ENCODE measurements at places on chromosomes 7 and 10. TPM values are rescaled to one million over a fixed set of nuclear protein-coding genes. Genes with fewer than 3 reads are reported as not detected.

SFXN3 gene
- 52.5 TPM for total RNA-seq

LRRC18 gene
- total RNA-seq = not detected

GPR37 gene
- total RNA-seq = 2.2 TPM

RNF148 gene
- total RNA-seq = 0.22 TPM

EPO gene
- 0.30 TPM for total RNA-seq

PAX2 gene
- 5.0 TPM for total RNA-seq

CALHM2 gene
- 46.1 TPM for total RNA-seq

TMEM236 gene
- total RNA-seq = 0.07 TPM

PHYH gene
- total RNA-seq = 15.3 TPM

CPEB3 gene
- 3.0 TPM for total RNA-seq

COL1A2 gene
- 3.0 TPM for total RNA-seq

TMEM139 gene
- 9.9 TPM for total RNA-seq

SPDYE2 gene
- total RNA-seq = not detected

DNA sequence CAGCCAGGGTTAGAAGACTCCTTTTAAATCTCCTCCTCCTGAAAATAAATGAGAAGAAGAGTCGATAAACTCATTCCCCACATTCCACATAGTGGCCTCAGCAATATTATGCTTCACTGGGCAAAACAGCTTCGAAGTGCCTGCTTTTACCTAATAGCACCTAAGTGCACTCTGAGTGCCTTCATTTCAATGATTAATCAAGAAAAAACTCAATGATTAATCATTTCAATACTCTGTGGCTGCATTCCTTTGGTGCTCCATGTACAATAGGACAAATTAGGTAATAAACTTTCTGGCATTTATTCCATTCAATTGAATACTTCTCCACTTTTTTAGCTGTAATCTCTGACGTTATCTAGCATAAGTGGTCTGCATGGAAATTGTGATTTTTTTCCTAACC is 174.6 kb downstream of the CCDC71L start:
- H3K27me3 ChIP-seq = no peaks in the 10 kb centered on the region
- H3K36me3 ChIP-seq = no peaks in the 10 kb centered on the region
- no peak overlapping the region for H3K4me3 ChIP-seq
- DNase-seq = no peak
- peaks cover 6% of the 10 kb centered on the region for H3K4me1 ChIP-seq
- H3K27ac ChIP-seq = no peak overlapping the region

GRCh38 chr7:95993380-95993779 is 221.0 kb downstream of the DYNC1I1 start:
- H3K36me3 ChIP-seq = no peaks in the 10 kb centered on the region
- DNase-seq = no peak
- no peak overlapping the region for H3K27ac ChIP-seq
- H3K4me3 ChIP-seq = no peak overlapping the region
- no peaks in the 10 kb centered on the region for H3K4me1 ChIP-seq

- H3K36me3 ChIP-seq = peaks cover 4% of the 10 kb centered on the region
- no peak overlapping the region for H3K27ac ChIP-seq
- no peak overlapping the region for H3K4me3 ChIP-seq
- H3K4me1 ChIP-seq = no peaks in the 10 kb centered on the region
- H3K27me3 ChIP-seq = no peaks in the 10 kb centered on the region
These were observed 88.6 kb downstream of the RNF216 start for GRCh38 chr7:5692845-5693278.

- H3K4me3 ChIP-seq = no peak overlapping the region
- no peaks in the 10 kb centered on the region for H3K36me3 ChIP-seq
- no peaks in the 10 kb centered on the region for H3K27me3 ChIP-seq
- no peak overlapping the region for H3K27ac ChIP-seq
These were observed 3.3 kb downstream of the XPNPEP1 start for GRCh38 chr10:109920016-109920415.

DNA sequence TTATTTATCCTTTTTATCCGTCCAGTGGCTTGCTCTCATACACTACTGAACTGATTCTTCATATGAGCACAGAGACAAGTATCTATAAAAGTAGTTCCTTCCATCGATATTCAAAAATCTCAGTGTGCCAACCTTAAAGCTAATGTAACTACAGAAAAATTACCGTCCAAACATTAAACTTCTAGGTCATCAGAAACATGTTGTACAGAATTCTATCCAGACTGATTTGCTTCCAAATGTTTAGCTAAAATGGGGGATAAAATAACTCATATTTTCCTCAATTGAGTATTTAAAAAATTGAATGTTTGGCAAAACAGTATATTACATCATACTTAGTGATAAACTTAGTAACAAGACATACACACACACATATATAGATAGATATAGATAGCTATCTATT is 584.7 kb upstream of the SEMA3D start:
- DNase-seq = no peak
- no peak overlapping the region for H3K27ac ChIP-seq
- no peak overlapping the region for H3K4me3 ChIP-seq
- H3K36me3 ChIP-seq = no peaks in the 10 kb centered on the region
- H3K27me3 ChIP-seq = no peaks in the 10 kb centered on the region

DNA sequence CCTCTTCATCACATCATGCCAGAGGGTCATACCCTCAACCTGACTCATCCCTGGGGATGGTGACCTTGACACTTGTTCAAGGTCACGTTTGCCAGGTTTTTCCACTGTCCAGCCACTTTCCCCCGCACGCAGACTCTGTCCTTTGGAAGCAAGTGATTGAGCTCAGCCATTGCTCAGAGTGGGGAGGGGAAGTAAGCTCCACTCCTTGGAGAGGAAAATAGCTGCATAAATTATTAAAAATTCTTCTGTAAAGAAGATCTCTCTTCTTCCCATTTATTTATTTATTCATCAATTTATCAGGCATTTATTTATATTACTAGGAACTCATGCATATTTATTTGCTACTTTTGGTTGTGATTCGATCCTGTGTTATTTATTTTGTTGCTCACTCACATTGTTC is 88.0 kb downstream of the GLRX3 start:
- H3K36me3 ChIP-seq = no peaks in the 10 kb centered on the region
- no peak overlapping the region for H3K27ac ChIP-seq
- no peak for DNase-seq
- H3K27me3 ChIP-seq = no peaks in the 10 kb centered on the region

DNA sequence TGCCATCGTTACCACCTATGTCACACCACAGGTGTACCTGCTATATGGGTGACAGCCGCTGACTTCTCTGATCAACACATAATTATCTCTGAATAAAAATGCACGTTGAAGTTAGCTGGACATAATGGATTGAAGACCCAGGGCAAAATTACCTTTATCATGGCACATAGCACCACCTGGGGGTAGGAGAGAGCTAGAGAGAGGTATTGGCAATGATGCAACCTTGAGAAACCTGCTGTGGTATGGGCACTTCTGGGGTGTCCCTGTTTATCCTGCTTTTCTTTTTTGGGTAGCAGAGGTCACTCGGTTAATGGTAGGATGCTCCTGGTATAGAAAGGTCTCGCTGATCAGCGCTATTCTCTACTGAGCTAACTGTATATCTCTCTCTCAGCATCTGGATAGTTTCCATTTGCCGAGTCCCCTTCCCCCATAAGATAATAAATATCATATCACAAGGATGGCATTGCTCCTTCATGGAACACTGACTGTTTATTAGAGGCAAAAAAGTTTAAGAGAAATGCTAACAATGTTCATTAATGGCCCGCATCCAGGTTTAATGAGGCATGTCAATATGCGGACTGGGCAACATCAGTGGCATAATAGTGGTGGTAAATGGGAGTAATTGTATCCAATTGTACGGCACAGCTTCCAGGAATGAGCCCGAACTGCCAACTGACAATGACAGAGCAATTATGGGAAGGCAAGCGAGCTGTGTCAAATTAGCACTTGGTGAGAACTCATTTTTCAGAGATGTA is 323.1 kb downstream of the TFEC start:
- H3K4me3 ChIP-seq = no peak overlapping the region
- peak; percentile 66 for DNase-seq
- no peaks in the 10 kb centered on the region for H3K27me3 ChIP-seq
- no peak overlapping the region for H3K27ac ChIP-seq
- no peaks in the 10 kb centered on the region for H3K36me3 ChIP-seq

- H3K36me3 ChIP-seq = no peaks in the 10 kb centered on the region
- no peak for DNase-seq
- peak overlapping the region; percentile 34 for H3K27ac ChIP-seq
These were observed 2.5 kb upstream of the HNRNPF start for GRCh38 chr10:43411536-43411935.

- DNase-seq = no peak
- H3K4me1 ChIP-seq = peaks cover 38% of the 10 kb centered on the region
- peak within 1 kb of the TSS; percentile 77 for H3K4me3 ChIP-seq
- H3K27ac ChIP-seq = peak within 1 kb of the TSS; percentile 81
- no peaks in the 10 kb centered on the region for H3K27me3 ChIP-seq
These were observed at the start of gene TTYH3 for GRCh38 chr7:2631946-2632732. TTYH3 (plus strand) TSS chr7:2631986; CDS start chr7:2632156, 170 bp downstream.

DNA sequence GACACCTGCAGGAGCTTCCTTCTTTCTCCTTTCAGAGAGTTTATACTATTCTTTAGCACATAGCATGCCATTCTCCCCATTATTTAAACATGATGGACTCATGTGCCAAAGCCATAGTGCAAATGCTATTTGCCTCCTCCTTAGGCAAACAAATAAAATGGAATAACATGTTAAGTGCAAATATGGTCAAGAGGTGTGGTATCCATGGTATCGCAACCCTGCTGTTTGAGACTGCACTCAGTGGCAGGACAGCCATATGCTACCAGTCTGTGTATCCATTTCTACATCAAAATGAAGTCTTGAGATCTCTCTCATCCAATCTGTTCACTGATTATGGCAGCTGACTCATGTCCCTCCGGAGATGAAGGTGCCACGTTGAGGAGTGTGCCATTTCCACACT is 22.8 kb downstream of the HEPACAM2 start:
- DNase-seq = no peak
- no peaks in the 10 kb centered on the region for H3K4me1 ChIP-seq
- no peak overlapping the region for H3K27ac ChIP-seq
- no peaks in the 10 kb centered on the region for H3K36me3 ChIP-seq
- H3K4me3 ChIP-seq = no peak overlapping the region

DNA sequence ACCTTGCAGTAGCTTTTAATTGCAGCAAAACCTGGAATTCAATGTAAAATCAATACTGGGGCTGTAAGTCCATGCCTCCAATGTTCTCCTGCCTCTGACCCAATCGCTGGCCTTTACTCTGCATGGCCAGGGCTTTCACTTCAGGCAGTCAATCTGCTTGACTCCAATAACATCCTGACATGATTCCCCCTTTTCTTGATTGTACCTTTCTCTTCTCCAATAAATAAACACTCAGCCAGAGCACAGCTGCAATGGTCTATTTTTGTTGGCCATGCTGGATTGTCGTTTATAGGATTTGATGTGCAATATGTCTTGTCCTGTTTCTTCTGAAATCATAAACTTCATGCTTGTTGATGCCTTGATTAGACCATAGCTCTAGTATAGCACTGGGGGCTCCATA is 97.8 kb upstream of the COL1A2 start:
- H3K27ac ChIP-seq = no peak overlapping the region
- H3K36me3 ChIP-seq = no peaks in the 10 kb centered on the region
- no peaks in the 10 kb centered on the region for H3K27me3 ChIP-seq

DNA sequence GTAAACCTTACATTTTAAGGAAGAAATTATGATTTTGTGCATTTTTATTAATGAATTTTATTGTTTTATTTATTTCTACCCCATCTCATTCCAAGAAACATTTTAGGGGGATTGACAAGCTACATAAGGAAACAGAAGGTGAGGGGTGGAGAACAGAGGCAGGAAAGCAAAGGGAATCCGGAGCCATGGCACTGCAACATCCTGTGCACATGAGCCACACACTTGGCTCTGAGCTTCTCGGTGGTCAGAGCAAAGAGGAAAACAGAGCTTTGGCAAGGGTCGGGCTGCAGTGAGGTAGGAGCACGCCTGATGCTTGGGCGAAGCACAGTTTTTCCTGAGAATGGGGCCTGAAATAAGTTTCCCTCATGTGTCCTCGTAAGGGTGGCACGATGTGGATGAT is 68.9 kb downstream of the COL13A1 start:
- H3K27ac ChIP-seq = no peak overlapping the region
- no peaks in the 10 kb centered on the region for H3K27me3 ChIP-seq
- H3K4me3 ChIP-seq = no peak overlapping the region
- no peaks in the 10 kb centered on the region for H3K36me3 ChIP-seq
- no peak for DNase-seq

- H3K4me1 ChIP-seq = no peaks in the 10 kb centered on the region
- H3K27ac ChIP-seq = no peak overlapping the region
- H3K36me3 ChIP-seq = no peaks in the 10 kb centered on the region
- no peaks in the 10 kb centered on the region for H3K27me3 ChIP-seq
- no peak overlapping the region for H3K4me3 ChIP-seq
These were observed 128.7 kb downstream of the GNAI1 start for GRCh38 chr7:80263333-80263732.

- no peaks in the 10 kb centered on the region for H3K27me3 ChIP-seq
- no peak for DNase-seq
- H3K27ac ChIP-seq = no peak overlapping the region
- H3K36me3 ChIP-seq = no peaks in the 10 kb centered on the region
These were observed 1314.2 kb upstream of the LRRTM3 start for GRCh38 chr10:65611592-65611991.

- no peaks in the 10 kb centered on the region for H3K36me3 ChIP-seq
- H3K4me1 ChIP-seq = no peaks in the 10 kb centered on the region
- peaks cover 55% of the 10 kb centered on the region for H3K27me3 ChIP-seq
- DNase-seq = no peak
These were observed 103.1 kb downstream of the GFRA1 start for GRCh38 chr10:116169782-116170445.

GRCh38 chr10:93711891-93712290 is 9.5 kb upstream of the FRA10AC1 start:
- no peak for DNase-seq
- H3K36me3 ChIP-seq = no peaks in the 10 kb centered on the region
- H3K4me1 ChIP-seq = no peaks in the 10 kb centered on the region
- no peak overlapping the region for H3K4me3 ChIP-seq

DNA sequence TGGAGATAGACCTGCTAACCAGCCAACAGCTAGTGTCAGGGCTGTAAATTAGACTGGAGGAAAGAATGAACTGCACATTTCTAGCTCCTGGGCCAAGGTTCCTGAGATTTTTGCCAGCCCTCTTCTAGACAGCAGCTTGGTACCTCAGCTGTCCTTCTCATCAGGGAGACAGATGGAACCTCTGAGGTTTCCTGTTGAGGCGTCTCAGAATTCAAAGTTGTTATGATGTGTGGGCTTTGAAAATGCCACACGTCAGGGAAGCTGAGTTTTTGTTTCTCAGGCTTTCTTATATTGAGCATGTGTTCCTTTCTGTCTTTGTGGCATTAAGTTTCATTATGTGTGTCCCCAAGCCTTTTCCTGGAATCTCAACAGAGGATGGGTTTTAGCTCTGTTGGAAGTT is 736.6 kb downstream of the AUTS2 start:
- H3K36me3 ChIP-seq = no peaks in the 10 kb centered on the region
- H3K4me1 ChIP-seq = no peaks in the 10 kb centered on the region
- H3K27me3 ChIP-seq = no peaks in the 10 kb centered on the region
- DNase-seq = no peak

DNA sequence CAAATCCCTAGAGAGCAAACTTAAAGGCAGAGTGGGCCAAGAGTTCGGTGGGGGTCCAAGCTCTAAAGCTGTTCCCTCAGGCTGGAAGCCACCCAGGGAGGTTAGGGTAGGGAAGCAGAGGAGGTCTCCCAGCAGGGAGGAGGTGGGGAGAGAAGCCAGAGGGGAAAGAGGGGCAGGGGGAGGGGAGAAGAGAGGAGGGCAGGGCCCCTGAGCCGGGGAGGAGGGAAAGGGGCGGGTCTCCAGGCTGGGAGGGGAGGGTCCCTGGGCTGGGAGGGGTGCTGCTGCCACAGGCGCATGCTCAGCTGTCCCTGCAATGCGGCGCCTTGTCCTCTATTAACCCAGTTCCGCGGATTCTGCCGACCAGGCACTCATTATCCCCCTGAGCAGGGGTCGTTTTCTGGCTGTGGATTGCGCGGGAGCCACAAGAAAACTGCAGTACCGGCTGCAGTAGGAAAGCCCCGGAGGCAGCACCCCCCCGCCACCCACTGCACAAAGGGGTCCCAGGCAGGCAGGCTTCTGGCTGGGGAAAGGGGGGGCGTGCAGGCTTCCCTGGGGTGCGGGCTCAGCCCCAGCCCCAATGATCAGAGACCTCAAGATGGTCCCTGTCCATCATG is 49.3 kb downstream of the CAMK2B start:
- H3K4me1 ChIP-seq = no peaks in the 10 kb centered on the region
- no peak for DNase-seq

All from HCT116 (cell line).